ENCODE measurements at places on chromosomes 12 and 14.

DNA sequence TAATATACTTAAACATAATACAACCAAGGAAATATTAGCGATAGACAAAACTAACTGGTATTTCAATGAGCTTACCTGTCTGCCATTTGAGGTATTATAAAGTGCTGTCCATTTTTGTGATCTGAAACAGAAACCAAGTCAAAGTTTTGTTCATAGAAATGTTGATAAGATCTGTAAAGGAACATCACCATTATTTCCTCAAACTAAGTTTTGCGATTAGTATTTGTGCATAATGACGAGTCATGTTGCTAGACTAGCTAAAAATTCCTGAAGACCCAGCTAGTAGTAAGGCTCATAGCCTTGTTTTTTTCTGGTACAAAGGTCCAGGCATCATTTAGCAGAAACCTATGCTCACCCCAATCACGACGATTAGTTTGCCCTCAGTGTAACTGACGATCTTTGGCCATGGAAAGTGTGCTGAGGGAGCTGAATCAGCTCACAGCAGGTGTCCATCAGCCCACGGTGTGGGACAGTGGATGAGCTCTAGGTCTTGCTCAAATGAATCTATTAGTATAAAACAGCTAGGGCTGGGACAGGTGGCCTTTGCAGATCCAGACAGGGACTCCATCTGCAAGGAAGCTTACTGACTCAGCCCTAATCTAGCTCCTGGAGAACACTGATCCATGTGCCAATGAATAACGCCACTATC, 28.7 kb downstream of the GIT2 start:
- DNase-seq: no peak

DNA sequence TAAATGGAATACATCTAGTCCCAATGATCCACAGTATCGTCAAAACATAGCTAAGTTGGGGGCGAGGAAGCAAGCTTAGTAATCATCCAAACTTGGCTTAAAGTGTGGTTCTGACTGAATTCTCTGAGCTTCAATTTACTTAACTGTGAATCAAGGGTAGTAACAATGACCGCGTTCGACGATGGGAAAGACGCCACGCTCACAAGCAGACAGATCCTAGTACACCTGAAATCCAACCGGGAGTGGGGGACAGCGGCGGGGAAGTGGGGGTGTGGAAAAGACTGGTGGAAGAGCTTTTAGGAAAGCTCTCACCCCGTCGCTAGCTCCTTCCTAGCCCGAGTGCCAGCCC, 433 bp downstream of the COX16 start:
- DNase-seq: no peak

DNA sequence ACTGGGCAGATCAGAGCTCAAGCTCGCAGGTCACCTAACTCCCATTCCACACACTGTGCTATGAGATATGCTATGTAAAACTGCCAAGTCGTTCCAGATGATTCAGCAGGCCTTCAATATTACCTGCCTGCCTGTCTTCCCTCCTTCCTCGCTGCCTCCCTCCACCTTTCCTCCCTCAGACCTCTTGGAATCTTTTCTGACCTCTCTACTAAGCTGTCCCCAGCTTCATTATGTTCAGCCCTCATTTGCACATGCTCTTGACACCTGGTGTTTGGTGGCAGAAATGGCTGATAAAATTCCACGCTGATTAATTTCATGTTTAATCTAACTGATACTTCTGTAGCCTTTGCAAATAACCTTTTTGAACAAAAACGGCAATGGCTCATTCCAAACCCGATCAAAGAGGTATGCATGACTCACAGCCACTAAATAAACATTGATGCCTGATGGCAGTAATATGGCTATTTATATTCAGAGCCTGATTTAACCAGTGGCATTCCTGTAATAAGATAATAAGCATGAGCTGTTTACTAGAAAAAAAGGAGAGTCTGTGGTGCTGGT, 130.8 kb upstream of the EGLN3 start:
- no peak for DNase-seq

DNA sequence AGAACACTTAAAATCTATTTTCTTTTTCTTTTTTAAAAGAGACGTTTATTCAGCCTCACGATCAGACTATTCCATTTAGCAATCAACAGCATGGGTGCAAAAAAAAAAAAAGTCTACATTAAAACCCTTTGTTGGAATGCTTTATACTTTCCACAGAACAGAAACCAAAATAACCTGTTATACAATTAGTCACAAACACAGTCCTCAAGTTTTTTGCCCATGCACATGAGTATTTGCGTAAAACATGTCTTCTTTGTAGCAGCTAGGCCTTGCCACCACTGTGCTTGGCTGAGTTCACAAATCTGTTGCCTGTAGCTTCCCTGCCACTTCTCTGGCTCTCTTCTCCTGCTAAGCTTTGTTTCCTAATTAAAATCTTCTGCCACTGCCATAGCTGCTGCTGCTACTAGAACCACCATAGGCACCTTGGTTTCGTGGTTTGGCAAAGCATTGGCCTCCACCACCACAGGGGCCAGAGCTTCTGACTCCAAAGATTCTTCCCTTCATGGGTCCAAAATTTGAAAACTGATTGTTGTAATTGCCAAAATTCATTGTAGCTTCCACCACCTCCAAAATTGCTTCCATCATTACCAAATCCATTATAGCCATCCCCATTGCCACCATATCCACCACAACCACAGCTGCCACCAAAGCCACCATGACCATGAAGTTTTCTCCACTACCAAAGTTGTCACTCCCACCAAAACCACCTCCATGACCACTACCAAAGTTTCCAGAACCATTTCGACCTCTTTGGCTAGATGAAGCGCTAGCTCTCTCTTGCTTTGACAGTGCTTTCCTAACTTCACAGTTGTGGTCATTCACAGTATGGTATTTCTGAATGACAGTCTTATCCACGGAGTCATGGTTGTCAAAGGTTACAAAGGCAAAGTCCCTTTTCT, 38.1 kb downstream of the KLRG1 start:
- no peak for DNase-seq

DNA sequence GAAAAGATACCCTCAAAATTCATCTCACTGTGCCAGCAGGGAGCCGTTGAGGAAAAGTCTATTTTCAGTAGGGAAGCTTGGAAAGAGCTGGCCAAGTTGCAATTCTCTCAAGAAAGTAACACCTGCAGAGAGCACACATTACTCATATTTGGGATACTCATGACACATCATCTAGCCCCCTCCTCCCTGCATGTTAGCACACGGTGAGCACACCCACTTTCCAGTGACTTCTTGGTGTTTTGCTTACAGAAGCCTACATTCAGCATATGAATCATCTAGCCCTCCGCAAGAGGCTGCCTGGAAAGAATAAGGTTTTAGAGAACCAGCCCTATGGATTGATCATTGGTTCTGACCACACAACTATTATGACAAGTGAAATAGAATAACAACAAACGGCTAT, 124.5 kb downstream of the PTPRO start:
- no peak for DNase-seq

All from activated CD4-positive, alpha-beta T cell treated with anti-CD3 and anti-CD28 coated beads, Interleukin-2, amount 50 U/mL, for 24 hours (primary cell).